Activated naive CD4-positive, alpha-beta T cell treated with anti-CD3 and anti-CD28 coated beads, Interleukin-2, amount 10 ng/mL, durations not matched to agents 7 days and 5 days (primary cell): ENCODE measurements at places on chromosomes 2 and 18.

DNA sequence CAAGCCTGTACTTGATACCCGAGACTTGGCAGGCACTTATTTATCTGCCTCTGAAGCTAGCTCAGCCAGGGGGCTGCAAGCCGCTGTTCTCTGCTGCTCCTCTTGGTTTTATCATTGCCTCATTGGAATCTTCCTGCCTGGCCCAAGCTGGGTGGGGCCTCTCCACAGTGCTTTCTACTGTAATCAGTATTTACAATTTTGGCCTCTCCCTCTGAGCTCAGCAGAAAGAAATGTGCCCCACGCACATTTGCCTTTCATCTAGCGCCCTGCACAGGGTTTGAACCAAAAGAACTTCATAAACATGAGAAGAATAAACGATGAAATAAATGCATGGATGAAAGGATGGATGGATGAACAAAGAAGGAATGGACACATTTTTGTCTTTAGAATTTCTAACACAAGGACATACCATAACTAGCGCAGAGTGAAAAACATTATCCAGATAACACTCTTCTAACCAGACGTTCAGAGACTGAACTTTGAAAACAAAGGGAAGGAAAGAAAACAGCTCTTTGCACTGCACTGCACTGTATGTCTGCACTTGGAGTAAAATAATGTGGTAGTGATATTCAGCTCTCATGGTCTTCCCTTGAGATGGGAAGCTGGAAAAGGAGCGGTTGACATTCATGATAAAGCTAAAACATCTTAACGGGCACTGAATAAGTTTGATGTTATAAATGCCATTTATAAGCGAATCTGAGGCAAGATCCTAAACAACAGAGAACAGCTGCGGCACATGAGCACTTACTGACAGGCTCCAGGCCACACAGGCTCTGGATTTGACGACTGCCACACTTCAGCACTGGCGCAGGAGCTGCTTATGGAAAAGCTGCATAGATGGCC lies 86.8 kb upstream of the SP3 start:
- no peak for DNase-seq

DNA sequence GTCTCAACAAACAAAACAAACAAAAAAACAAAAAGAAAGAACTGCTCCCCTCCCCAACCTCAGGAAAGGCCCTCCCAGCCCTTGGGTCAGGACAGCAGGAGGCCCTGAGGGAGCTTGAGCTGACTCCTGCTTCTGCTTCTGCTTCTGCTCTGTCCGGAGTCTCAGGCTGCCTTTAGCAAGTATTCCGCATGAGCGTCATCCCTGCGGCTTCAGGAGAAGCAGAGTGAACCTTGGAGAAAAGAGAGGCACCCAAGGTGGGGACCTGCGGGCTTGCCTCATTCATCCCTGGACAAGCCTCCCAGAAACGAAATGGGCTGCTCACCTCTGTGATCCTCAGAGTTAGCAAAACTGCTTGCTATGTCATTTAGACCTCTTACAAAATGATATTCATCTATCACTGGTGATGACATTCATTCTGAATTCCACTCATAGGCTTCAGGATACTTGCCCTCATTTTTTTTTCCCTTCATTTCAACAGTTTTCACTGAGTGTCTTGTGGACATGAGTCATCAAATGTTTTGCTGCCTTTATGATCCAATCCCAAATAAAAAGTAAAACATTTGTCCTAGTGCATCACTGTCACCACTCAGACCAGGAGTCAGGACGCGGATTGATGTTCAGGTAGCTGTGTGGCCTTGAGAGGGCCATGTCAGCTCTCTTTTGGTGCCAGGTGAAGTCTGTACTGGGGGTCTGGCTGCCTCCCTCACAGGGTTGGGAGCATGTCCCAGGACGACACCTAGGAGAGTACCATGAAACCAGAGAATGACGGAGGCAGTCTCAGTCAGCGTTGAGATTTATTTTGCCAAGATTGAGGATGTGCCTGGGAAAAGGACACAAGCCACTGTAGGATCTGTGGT lies 51.7 kb downstream of the IMPA2 start:
- no peak for DNase-seq

DNA sequence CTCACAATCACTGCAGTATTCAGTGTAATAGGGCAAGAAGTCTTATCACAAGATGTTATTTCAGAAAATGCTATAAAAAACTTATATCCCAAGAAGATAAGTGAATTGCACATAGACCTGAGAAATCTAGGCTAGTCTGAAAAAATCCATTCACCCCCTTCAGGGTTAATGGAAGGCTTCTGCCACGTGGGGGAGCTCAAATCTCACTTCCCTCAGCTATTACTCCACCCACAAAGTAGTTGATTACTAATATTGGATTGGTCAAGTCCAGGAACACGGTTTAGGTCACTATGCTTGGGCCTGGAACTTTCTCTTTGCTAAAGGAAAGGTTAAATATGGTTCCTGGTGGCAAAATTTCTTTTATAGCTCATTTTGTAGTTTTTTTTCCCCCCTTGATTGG lies 51.2 kb upstream of the ADAM23 start:
- DNase-seq = peak; percentile 51

DNA sequence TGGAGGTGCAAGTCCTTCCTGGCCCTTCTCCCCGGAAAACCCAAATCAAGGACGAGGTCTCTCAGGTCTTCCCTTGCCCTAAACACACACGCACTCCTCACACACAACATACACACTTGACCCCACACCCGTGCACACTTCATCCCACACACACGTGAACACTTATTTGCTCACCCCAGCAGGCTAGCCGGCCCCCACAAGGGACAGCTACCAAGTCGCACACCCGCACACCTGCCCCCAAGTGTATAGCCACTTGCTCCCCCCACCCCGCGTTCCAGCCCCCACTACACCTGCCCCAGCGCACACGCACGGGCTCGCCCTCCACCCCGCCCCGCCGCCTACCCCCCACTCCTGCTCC lies 359 bp downstream of the TGFBRAP1 start:
- DNase-seq = no peak

DNA sequence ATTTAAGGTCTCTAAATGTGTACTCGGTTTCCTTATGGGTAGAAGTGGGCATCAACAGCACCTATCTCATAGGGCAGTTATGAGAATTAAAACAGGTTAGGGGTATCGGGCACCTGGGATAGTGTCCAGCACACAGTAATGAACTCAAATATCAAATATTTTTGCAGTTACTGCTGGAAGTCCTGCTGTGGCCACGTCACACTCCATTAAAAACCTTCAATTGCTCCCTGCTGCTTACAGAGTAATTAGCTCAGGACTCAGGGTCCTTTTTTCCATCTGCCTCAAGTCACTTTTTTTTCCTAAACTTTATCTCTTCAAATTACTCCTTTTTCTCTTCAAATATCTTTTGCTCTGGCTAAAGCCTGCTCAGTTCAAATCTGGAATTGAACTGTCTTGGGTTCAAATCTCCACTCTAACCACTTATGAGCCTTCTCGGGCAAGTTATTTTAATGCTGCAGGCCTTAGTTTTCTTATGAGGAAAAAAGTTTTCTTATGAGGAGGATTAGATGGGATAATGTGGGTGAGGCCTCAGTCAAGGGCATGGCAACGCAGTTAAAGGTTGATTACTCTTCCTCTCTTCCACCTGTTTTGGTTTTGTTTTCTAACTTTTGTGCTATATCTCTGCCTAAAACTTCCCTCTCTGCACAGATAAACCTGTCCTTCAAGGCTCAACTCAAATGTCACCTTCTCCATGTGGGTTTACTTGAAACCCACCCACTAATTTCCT lies 36.6 kb downstream of the SPRED2 start:
- DNase-seq = no peak

- DNase-seq = no peak
These were observed 19.5 kb upstream of the POMC start for GRCh38 chr2:25187729-25188350.

DNA sequence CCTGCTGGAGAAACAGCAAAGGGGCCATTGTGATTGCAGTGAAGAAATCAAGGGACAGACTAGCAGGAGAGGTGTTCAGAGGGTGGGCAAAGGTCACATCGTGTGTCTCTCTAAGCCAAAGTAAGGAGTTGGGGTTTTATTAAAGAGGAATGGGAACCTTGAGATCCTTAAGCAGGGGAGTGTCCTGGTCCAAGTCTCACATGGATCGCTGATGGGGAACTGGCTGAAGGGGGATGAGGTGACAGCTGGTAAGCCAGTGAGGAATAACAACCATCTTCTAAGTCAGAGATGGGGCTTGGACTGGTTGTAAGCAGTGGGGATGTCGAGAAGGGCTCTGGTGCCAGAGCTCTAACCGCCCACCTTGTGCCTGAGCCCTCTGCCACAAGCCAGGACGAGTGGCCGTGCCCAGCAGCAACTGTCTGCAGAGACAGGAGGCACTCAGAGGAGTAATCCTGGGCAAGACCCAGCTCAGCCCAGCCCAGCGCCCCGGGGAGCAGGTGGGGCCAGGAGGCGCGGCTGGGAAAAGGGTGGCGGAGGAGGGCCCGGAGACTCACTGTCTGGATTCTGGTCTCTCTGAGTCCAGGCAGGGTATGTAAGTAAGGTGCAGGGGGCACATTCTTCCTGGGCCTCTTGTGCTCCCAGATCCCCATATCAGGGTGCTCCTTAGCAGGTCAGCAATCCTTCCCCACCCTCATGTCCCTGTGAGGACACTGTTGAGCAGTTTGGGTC lies 13.7 kb downstream of the WNT10A start:
- no peak for DNase-seq

GRCh38 chr2:28869494-28870145 lies 489 bp downstream of the TRMT61B start:
- no peak for DNase-seq

GRCh38 chr2:218002143-218002844 lies 501 bp downstream of the TNS1 start:
- no peak for DNase-seq
